ENCODE measurements at places on chromosomes 11 and 22. TPM values are rescaled to one million over a fixed set of nuclear protein-coding genes. Genes with fewer than 3 reads are reported as not detected.

The KCNJ1 gene
- not detected for total RNA-seq

DNA sequence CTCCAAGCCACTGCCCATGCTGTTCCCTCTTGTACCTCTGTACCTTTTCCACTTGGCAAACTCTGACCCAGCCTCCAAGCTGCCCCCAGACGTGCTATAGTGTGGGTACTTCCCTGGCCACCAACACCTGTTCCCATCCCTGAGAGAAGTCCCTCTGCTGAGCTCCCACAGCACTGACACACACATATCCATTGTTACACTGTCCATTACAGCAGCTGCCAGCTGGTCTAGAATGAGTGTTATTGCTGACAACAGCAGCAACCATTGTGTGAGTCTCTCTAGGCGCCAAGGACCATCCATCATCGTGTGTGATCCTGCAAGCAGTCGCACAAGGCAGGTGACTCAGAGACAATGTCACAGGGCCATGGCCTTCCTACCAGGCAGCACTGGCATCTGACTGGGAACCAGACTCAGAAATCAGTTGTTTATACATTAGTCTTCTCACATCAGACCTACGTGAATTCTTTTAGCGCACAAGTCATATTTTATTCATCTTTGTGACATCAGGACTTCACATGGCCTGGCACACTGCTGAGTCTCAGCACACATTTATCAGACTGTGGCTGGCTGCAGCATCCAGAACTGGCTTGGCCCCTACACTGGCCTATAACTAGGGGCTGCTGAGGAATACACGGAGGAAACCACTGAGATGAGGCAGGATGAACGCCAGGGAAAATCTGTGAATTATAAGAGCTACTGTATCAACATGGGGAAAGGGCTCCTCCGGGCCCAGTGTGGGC, 56.4 kb downstream of the SGSM3 start:
- DNase-seq = no peak

The P2RY2 gene
- 22.5 TPM for total RNA-seq

GRCh38 chr11:81787584-81788049, 946.0 kb downstream of the FAM181B start:
- DNase-seq = no peak

GRCh38 chr11:10688401-10688800, 5.2 kb downstream of the IRAG1 start:
- DNase-seq = no peak

DNA sequence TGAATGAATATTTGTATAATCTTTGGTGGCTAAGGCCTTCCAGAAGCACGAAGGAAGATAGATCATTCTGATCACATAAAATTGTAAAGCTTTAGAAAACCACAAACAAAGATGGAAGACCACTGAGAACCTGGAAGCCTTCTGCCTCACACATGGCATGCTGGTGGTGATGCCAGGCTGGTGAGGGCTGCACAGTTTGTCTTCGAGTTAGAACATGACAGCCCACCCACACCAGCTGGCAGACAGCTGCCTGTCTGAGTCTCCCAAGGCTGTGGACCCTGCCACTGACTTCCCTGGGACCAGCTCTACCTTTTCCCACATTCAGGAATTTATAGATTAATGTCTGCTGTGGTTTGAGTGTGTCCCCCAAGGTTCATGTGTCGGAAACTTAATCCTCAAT, 48.8 kb upstream of the B3GAT1 start:
- DNase-seq = no peak

GRCh38 chr11:61745781-61746441, 6.5 kb upstream of the MYRF start:
- DNase-seq = no peak

DNA sequence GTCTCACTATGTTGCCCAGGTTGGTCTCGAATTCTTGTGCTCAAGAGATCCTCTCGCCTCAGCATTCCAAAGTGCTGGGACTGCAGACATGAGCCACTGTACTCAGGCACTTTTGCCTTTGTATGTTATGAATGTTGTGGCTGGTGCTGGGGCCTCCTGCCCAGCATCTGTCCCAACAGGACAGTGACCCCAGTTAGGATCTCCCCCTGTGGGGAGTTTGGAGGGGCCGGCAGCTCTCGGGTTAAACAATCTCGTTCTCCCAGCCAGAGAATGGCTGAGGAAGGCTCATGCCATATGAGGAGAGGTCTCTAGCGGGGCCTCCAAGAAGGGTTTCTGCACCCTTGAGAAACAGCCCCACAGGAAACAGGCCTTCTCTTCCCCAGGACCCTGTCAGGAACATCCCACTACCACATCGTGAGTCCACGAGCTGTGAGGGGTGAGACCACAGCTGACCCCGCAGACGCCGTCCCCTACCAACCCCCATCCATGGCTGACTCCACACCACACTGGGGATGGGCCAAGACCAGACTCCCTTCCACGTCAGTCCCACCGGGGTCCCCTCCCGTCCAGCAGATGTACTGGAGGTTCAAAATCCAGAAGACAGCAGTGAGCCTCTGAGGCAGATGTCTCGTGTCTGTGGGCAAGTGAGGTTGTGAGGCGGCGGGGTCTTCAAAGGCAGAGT, 54.1 kb downstream of the SHANK2 start:
- no peak for DNase-seq

The FZD4 gene
- 26.9 TPM for total RNA-seq

DNA sequence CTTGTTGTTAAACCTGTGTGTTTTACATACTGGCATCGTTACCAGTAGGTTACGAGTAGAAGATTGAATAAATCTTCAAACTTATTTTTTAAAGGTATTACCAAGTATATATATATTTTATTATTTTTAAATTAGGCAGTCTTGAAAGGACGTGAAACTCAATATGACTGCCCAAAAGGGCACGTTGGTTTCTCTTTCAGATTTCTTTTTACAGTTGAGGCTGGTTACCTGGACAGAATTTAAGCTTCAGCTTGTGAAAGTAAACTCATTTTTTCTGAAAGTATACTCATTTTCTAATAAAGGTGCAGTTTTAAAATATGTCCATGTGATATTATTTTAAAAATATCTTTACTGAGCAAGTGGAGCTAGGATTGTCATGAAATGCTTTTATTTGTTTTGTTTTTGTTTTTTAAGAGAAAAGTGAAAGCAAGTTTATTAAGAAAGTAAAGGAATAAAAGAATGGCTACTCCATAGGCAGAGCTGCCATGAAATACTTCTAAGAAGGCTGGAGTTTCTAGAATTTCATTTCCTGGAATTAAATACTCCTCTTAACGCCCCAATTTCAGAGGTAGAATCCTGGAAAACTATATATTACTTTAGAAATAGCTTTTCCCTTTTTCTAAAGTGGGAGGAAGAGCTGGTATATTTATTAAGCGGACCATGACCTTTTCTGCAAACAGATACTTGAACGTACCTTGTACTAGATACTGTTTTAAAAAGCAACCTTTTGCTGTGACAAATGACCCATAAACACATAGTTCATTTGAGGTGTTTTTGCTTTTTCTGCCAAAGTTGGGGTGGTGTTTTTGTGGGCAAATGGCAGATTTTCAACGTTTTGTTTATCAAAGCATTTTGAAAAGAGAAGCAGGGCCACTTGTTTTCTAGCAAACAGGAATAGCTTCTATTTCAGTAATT, 1.9 kb downstream of the FBXO7 start:
- DNase-seq = no peak
